ENCODE measurements at places on chromosomes 1 and 21.

- DNase-seq: no peak
Measured at GRCh38 chr1:154621875-154622274, 13.9 kb upstream of the ADAR start.

- DNase-seq: no peak
Measured at GRCh38 chr1:57229076-57229475, 194.8 kb downstream of the DAB1 start.

DNA sequence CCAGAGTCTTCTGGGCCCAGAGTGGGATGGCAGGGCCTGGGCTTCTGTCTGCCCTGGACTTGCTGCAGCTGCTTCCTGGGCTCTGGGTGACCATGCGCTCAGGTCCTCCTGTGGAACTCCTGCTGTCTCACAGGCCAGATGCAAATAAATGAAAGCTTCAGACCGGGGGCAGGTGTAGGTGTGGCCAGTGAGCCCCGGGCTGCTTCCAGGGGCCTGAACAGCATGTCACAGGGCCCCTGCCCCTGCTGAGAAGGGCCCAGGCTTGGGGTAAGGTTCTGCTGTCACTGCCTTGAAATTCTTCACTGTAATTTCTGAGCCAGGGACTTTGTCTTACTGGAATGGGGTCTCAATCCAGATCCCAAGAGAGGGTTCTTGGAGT is 2.5 kb upstream of the PKNOX1 start:
- DNase-seq: no peak

- no peak for DNase-seq
Measured at GRCh38 chr1:154615411-154615810, 7.4 kb upstream of the ADAR start.

- no peak for DNase-seq
Measured at GRCh38 chr1:50488876-50489275, 65.6 kb upstream of the DMRTA2 start.

GRCh38 chr1:170436928-170437327 is 95.0 kb upstream of the GORAB start:
- DNase-seq: no peak

DNA sequence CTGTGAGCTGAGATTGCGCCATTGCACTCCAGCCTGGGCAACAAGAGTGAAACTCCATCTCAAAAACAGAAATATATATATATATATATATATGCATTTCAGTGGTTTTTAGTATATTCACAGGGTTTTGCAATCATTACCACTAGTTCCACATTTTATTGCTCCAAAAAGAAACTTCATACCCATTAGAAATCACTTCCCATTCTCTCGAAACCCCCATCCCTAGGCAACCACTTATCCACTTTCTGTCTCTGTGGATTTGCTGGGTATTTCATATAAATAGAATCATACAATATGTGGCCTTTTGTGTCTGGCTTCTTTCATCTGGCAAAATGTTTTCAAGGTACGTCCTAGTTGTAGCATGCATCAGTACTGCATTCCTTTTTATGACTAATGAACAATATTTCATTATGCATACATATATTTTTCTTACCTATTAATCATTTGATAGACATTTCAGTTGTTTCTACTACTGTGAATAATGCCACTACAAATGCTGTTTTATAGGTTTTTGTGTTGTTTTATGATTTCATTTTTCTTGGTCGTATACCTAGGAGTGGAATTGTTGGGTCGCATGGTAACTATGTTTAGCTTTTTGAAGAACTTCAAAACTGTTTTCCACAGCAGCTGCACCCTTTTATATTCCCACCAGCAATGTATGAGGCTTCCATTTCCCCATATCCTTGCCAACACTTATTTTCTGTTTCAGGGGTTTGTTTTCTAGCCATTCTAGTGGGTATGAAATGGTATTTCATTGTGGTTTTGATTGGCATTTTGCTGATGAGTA is 95.9 kb downstream of the PHTF1 start:
- peak; percentile 36 for DNase-seq

GRCh38 chr1:228937851-228938536 is 202.7 kb downstream of the RHOU start:
- DNase-seq: peak; percentile 70

DNA sequence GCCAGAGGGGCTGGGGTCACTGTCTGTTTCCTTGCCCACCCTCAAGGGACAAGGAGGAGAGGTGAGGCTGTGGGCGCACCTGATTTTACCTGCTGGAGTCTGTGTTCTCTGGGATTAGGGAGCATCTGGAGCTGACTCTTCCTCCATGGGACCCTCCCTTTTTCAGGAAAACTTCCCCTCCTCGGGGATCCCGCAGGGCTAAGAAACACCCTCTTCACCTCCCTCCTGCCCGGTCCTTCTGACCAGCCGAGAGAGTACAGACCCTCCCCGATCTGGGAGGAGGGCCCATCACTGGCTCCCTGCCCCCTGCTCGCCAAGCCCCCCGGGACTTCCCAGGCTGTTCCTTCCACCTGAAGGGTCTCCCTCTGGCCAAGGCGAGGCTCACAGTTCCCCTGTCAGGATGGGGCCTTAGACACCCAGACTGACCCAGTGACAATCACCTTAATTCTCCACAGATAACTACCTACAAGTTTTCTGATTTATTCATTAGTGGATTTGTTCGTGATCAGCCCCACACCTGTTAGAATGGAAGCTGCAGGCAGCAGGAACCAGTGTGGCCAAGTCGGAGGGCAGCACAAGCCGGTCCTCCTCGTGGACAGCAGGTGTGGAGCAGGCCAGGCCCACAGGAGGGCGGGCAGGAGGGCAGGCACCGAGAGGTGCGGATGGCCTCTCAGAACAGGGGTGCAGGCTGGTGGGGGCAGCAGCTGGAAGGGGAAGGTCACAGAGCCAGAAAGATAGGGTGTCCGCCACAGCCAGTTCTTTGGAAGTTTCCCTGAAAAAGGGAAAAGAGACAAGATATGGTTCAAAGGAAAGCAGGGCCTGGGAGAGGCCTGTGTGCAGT is 15.9 kb upstream of the SAMD11 start:
- no peak for DNase-seq

GRCh38 chr21:20258542-20258941 is 739.7 kb upstream of the NCAM2 start:
- DNase-seq: peak; percentile 53

DNA sequence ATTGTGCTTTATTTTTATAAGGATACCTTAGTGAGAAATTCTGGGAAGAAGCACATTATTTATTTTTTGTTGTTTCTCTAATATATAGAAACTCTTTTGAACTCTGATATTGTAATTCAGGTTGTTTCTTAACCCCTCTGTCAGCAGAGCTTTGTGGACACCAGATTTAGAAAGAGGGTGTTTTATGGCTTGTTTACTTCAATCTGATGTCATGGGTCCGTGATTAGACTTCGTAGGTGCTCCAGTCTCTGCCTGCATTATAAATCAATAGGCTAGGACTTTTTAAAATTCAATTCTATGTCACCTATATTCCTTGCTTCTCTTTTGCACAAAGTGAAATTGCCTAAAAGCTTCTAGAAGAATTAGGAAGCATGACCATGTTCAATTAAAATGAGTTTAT is 47.3 kb upstream of the CCDC190 start:
- DNase-seq: no peak

DNA sequence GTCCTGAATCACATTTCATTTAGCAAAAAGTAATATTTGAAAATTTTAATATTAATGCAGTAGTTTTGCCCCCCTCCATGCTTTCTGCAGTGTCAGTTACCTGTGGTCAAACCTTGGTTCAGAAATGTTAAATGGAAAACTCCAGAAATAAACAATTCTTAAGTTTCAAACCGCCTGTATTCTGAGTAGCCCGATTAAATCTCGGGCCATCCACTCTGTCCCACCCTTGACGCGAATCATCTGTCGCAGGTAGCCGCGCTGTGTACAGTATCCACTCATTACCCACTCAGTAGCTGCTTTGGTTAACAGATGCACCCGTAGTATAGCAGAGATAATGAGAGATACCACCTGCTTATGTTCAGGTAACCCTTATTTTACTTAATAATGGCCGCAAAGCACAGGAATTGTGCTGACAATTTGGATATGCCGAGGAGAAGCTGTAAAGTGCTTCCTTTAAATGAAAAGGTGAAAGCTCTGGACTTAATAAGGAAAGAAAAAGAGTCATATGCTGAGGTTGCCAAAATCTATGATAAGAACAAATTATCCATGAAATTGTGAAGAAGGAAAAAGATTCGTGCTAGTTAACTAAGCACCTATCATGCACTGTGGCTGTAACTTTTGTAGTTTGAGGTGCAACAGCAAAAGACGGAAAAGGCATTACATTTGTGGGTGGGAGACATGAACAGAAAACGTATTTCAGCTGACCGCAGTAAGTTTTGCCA is 889 bp upstream of the SCYL3 start:
- DNase-seq: no peak

DNA sequence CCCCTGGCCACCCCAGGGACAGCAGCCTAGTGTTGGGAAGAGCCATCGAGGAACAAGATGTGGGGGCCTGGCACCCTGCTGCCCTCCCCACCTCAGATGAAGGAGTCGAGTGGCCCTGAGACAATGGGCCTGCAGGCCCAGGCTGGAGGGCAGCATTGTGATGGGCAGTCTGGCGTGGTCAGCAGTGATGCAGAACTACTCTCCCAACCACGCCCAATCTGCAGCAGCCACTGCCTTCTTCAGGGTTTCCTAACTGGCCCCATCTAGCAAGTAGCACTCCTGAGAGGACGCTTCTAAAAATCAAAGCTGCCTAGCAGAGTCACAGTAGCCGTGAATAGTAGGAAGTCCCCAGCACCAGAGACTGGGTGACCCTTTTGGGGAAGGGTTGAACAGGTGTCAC is 18.5 kb downstream of the CDCP2 start:
- DNase-seq: no peak

DNA sequence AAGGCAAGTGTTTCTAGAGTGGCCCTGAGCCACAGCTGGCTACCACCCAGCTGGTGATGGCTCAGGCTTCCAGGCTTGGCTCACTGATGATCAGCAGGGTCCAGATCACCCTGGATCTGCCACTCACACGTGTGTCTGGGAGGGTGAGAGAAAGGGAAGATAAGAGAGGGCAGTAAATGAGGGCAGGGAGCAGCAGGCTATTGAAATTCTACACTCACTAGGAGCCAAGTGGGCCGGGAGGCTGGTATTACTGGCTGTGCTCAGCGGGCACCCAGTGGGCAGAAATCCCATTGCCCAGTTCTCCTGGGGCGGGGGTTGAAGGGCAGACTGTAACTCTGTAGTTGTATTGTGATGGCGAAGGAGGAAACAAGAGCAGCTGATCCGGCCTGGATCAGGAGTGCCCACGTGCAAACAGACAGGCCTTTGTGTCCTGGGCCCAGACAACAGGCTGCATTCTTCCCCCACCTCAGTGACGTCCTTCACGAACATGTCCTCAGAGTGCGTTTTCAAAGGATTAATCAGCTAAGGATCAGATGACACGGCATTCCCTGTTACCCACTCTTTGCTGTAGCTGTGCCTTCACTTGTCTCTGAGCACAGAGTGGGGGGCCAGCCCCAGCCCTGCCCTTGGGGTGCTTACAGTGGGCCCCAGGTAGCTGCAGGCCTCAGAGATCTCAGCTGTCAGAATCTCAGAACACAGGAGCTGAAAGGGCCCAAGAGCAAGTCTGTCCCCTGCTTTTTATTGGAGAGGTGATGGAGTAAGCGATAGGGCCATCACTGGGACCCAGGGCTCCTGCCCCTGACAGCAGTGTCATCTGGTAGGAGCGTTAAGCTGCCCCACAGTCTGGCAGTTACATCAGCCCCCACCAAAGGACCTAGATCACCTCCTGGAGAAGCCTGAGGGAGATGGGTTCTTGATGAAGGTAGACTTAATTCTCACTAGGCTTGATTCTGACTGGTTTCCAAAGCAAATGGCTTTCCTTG is 60.5 kb downstream of the ATP1A1 start:
- no peak for DNase-seq

GRCh38 chr1:171715813-171716251 is 26.0 kb downstream of the VAMP4 start:
- DNase-seq: peak; percentile 8

DNA sequence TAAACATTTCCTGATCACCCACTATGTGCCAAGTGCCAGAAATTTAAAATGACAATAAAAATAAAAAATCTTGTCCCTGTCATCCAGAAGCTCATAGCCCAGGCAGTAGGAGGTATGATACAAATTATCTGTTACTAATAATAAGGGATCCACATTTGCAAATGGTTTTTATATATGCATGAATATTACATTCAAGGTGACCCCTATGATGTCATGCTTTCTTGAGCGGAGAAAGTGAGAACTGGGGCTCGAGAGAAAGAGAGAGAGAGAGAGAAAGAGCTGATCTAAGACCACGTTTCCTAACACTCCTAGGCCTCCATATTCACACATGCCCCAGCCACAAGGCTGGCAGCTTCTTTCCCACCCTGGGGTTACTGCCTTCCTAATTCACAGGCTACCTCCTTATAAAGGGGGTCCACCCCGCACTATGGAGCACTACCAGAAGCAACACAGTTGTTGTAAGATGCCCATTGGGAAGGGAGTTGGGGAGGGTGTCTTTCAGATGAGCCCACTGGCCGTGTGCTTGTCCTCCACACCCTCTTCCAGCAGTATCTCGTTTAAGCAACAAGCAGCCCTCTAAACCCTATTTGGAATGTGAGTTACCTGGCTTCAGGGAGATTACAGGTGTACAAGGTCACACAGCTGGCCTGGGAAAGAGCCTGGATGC is 28.8 kb upstream of the LRRN2 start:
- DNase-seq: no peak

DNA sequence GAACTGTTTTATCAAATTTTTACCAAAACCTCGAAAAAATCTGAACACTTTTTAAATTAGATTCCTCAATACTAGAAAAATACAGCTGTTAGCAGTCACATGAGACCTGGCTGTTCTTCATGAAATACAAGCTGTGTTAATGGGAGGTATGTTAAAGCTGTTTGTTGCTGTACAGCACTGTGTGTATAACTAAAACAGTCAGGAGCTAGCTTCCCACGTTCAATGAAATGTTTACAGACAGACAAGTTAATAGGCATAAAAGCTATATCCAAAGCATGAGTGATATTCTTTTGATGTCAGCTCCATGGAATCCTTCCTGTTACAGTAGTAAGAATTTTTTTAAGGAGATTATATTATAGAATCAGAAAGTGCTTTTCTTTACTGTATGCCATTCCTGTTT is 223.2 kb upstream of the FOXD3 start:
- no peak for DNase-seq

DNA sequence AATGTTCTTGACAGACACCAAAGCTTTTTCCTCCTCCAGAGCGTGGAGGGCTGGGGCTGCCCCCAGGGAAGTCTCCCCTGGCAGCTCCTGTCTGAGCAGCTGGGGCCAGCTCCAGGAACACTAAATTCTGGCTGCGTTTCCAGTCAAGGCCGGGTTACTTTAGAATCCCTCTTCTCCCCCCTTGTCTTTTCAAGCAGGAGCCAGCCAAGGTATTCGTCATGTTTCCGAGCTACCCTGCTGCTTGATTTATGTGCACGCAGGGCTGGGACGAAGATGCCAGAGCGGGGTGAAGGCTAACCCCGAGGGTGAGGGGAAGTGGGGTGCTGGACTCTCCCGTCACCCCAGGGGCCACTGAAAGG is 68.1 kb upstream of the ANGPTL1 start:
- DNase-seq: no peak

GRCh38 chr1:39574646-39575045 is 1.9 kb downstream of the PABPC4 start:
- peak; percentile 17 for DNase-seq

GRCh38 chr1:10679496-10680220 is 116.8 kb downstream of the CASZ1 start:
- DNase-seq: peak; percentile 58
